NCI-H1092 (cell line): ENCODE measurements at places on chromosomes 6 and 20.

- DNase-seq = no peak
Observed at GRCh38 chr6:21005816-21006570, 471.7 kb downstream of the CDKAL1 start.

GRCh38 chr6:134295953-134296553 is 21.9 kb downstream of the SGK1 start:
- DNase-seq = no peak

DNA sequence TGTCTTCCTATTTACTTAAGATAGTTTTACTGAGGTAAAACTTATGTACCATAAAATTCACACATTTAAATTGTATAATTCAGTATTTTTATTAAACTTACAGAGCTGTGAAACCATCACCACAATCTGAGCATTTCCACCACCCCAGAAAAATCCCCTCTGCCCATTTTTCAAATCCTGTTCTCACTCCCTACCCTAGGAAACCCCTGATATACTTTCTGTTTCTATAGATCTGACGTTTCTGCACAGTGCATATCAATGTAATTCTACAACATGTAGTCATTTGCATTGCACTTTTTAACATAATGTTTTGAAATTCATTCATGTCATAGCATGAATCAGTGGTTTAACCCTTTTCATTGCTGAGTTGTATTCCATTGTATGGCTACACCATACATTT is 96.7 kb upstream of the OPRM1 start:
- no peak for DNase-seq

GRCh38 chr6:125503181-125503580 is 201.4 kb upstream of the HDDC2 start:
- no peak for DNase-seq

DNA sequence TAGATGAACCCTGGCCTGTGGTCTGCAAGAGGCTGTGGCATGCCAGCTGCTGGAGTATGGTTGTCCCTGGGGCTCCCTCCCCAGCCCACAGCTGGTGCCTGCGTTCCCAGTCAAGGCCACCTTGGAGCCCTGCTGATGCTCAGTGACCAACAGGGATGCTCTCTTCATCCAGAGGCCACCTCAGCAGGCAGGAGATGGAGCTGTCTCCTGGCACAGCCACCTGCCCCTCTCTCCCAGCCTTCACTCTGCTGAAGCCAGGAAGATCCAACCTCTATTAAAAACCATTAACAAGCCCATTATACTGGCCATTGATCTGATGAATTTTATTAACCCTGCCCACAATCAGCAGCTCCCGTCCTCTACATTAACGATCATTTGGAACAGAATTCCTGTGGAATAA is 40.4 kb downstream of the ADTRP start:
- DNase-seq = no peak

DNA sequence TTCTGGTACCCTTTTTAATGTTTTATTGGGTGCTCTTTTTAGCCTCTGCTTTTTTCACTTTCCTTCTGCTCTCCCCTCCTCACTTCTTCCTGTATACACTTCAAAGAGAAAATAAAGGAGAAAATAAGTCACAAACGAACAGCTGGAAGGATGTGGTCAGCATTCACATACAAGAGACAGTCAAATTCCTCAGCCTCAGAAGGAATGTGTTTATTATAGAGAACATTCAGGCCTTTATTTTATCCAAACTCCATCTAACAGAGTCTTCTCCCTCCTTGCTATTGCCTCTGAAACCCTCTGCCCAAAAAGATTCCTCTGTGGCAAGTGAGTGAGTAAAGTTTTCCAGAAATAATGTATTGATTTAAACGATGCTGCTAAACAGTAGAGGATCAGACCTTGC is 490.4 kb downstream of the FRK start:
- no peak for DNase-seq

GRCh38 chr20:63084563-63084927 is 77.8 kb upstream of the BHLHE23 start:
- no peak for DNase-seq

DNA sequence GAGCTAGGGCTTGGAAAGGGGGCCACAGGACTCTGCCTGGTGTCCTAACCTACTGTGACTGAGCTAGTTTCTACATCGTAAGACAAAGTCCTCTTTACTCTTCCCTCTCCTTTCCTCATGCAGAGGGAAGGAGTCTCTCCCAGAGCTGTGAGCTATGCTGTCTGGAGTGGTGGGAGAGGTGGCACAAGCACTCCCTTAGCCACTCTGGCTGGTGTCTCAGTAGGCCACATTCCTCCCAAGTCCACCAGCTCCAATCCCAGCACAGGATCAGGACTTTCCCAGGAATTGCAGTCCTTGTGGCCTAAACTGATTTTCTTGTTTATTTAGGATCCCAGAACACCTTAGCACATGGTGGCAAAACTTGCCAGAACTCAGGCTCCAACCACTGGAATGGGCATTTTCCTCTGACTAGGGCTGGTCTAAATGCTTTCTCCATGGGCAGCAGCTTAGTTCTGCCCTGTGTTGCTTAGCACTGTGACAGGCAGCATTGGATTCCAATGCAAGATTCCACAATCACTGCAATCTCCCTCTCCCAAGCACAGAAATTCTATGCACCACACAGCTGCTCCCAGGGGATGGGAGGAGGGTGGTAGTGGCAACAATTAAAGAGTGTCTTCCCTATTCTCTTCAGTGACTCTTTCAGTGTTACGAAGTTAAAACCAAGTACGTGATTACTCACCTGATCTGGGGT is 733.3 kb downstream of the HACE1 start:
- DNase-seq = no peak

GRCh38 chr6:26088344-26088743 is 1.1 kb downstream of the HFE start:
- no peak for DNase-seq

DNA sequence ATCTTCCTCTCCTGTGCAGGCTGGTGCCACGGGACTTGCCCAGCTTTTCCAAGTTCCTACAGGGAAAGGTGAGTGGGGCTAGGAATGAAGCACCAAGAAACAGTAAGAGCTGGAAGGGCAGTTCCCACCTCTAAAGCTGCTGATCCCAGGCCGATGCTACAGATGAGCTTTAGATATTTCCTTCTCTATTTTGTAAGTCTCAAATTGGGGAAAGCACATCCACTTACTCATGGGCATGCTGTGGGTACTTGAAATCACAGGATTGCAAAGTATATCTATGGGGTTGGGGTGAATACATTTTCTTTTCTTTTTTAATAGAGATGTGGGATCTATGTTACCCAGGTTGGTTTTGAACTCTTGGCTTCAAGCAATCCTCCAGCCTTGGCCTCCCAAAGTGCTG is 3.1 kb downstream of the ZBTB2 start:
- DNase-seq = no peak

GRCh38 chr20:53914091-53914780 is 156.2 kb downstream of the BCAS1 start:
- DNase-seq = no peak

- DNase-seq = no peak
Observed at GRCh38 chr6:127776320-127776719, 124.5 kb downstream of the THEMIS start.

- DNase-seq = no peak
Observed at GRCh38 chr20:23149623-23150279, 63.6 kb upstream of the CD93 start.

DNA sequence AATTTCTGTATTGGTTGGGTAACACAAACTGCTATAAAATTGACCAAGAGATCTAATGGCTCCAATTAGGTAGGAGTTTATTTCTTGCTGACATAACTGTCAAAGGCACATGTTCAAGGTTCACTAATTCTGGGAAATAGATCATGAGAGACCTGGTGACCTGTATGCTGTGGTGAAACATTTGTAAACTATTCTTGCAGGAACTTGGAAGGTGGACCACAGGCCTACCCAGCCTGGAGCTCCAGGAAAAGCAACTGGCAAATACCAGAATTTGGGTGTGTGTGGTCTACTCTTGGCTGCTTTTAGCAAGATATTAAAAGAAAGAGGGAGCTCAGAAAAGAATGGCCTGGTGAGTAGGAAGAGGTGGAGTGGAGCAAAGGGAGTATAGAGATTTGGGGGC is 184.6 kb downstream of the QKI start:
- no peak for DNase-seq

DNA sequence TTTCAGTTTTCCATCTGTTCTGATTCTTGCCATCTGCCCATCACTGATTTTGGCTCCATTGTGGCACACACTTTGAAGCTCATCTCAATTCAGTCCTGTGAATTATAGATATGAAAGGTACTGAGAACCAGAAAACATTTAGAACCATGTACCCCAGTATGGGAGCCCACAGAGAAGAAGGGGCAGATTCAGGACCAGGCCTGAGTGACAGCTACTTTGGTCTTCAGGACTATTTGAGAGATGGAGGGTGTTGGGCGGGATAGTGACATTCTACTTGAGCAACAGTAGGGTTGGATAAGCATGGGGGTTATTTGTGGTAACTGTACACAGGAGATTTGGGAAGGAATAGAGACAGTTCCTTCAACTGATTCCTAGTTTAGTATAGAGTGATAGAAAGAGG is 259.2 kb upstream of the MANEA start:
- DNase-seq = no peak

- DNase-seq = no peak
Observed at GRCh38 chr6:116206231-116206903, 47.5 kb downstream of the TSPYL4 start.

- DNase-seq = no peak
Observed at GRCh38 chr6:156787569-156788492, 10.7 kb downstream of the ARID1B start.

DNA sequence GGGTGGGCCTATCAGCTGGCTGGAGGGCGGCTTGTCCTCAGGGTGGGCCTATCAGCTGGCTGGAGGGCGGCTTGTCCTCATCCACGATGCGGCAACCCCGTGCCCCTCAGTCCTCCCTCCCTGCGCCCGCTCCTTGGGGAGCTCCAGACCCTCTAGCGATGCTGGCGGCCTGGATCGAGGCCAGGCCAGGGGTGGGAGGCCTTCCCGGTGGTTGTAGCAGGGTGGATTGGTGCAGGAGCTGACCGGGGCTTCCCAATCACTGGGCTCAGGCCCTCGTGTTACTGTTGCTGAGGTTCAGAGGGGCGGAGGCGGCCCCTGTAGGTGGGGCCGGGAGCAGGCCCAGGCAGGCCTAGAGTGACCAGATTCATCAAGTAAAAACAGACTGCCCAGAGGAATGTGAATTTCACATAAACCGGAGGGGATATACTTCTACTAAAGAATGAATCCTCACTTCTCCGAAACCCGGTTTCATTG is 8.8 kb downstream of the SLC17A9 start:
- DNase-seq = no peak

DNA sequence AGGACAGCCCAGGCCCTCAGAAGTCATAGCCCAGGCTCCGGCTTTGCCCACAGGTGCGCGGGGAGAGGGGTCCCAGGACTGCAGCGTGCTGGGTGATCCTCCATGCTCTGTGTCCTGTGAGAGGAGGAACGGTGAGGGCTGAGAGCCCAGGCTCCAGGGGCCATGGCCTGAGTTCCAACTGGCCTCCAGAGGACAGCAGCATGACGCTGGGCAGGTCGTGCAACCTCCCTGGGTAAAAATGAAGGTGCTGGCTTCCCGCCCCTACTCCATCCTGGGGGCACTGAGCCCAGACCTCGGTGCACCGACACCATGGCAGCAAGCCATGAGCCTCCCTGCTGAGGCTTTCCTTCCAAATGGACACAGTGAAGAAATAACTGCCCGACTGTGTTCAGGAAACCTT is 305.4 kb downstream of the TAF4 start:
- no peak for DNase-seq

DNA sequence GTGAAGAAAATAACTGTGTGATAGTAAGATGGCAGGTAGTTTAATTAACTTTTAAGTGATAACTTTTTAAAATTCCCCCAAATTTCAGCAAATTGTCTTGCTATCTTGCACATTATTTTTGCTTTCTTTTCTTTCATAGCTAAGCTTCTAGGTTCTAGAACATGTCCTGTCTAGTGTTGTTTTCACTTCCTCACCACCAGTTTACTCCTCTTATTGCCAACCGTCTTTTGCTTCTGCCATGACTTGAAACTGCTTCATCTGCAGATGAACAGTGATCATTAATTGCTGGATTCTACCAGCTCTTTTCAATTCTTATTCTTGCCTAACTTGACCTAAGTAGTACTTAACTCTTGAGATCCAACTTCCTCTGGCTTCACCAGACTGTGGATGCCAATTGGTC is 137.8 kb downstream of the CENPW start:
- no peak for DNase-seq

GRCh38 chr6:797479-798077 is 104.6 kb upstream of the EXOC2 start:
- DNase-seq = no peak

GRCh38 chr20:63457737-63458136 is 14.7 kb downstream of the KCNQ2 start:
- DNase-seq = peak; percentile 49

- DNase-seq = no peak
Observed at GRCh38 chr6:106103728-106104109, 17.6 kb downstream of the PRDM1 start.

DNA sequence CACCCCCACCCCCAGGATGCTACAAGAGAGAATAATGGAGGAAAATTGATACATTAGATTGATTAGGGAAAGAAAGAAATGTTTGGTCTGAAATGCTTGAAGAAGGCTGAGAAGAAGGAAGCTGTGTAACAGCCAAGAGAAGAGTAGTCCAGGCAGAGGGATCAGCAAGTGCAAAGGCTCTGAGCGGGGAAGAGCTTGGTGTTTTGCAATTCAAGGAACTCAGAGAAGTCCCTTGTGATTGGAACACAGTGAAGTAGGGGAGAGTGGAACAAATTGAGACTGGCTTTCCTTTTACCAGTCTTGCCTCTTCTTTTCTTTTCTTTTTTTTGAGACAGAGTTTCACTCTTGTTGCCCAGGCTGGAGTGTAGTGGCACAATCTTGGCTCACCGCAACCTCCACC is 76.6 kb upstream of the CHD6 start:
- DNase-seq = no peak

GRCh38 chr6:137661601-137662000 is 167.4 kb upstream of the OLIG3 start:
- no peak for DNase-seq

GRCh38 chr6:97812940-97813339 is 529.9 kb upstream of the MMS22L start:
- DNase-seq = no peak

DNA sequence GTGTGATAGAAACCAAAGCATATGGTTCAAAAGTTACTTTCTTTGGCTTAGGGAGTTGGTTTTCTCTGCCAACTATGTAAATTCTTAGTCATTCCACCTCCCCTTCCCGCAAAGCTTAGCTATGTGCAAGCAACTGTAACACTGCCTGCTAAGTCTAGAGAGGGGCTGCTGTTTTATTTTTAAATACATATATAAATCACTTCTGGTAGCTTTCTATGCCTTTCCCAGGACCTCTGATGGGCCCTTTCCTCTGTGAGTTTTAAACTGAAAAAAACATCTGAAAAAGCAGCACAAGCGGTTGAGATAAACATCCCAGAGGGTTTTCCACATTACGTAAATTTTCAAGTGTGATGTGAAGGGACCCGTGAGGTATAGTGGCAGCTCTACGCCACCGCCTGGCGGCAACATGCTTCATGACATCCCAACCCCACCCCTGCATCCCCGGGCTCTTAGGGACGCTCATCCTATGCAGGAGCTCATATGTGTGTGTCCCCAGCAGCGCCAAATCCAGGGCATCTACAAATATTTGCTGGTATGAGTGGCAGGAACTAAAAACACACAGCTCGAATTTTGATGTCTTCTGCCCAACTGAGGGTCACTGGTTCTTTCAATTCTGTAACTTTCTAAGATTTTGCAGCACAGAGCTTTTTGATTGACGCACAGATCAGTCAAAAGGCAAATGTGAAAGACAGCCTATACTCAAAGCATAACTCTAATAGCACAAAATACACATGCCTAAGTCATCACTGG is 12.7 kb downstream of the SAYSD1 start:
- no peak for DNase-seq
